GM03348 (cell line): ENCODE measurements at places on chromosomes 12 and 14.

GRCh38 chr12:63965936-63966605, 121.6 kb downstream of the SRGAP1 start:
- DNase-seq: peak; percentile 24

DNA sequence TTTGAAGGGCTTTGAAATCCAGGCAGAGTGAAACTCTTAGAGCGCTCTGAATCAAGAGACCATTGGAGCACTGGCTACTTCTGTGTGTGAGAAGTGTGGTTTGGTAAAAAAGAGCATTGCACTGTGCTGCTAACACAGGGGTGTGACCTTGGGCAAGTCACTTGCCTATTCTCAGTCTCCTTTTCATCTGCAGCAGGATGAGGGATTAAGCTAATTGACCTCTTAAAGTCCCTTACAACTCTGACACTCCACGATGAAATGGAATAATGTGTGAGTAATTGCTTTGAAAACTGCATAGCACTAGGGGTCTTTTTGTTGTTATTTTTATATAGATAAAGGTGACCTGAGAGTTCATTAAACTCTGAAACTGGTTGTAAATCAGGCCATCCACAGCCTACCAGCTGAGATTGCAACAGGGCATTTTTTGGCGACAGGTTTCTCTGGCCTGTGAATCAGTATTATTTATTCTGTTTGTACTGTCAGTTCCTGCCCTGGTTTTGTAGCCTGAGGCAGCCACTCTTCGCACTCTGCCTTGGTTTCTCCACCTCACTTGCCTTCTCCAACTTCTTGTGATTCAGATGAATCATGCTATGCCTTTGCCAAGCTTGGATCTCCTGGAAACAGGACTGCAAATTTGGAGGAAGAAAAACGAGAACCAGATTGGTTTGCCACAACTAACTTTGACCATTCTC, 159.9 kb upstream of the PARP11 start:
- DNase-seq: peak; percentile 45

DNA sequence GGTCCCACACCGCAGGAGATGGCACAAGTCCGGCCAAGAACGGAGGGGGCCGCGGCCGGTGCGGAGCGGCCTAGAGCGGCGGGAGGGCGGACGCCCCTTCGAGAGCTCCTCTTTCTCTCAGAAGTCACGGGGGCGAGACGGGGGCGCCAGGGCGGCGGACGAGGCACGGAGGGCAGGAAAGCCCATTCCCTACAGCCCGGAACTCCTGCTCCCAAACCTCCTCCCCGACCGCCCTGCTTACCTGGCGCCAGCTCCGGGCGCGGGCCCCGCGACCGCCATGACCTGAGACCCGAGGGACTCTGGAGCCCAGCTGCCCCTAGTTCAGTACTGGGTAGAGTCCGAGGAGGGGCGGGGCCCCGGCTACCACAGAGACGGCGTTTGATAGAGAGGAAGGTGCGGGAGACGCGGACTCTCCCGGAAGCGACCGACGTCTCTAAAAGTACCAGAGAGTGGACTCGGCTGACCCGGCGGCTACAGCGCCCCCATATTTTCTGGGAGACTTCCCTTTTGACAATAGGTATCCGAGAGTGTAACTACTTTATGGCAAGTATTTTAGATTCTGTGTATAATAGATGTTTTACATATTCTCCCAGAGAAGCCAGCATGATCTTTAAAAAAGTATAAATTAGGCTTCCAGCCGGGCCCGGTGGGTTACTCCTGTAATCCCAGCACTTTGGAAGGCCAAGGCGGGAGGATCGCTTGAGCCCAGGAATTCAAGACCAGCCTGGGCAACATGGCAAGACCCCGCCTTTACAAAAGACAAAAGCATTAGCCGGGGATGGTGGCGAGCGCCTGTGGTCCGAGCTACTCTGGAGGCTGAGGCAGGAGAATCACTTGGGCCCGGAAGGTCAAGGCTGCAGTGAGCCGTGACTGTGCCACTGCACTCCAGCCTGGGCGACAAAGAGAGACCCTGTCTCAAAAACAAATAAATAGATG, at the start of gene ABCD4:
ABCD4 (minus strand) TSS at position 301 of the 936 bp plus-strand sequence; CDS start at position 279, 22 bp downstream.
- DNase-seq: peak; percentile 95

DNA sequence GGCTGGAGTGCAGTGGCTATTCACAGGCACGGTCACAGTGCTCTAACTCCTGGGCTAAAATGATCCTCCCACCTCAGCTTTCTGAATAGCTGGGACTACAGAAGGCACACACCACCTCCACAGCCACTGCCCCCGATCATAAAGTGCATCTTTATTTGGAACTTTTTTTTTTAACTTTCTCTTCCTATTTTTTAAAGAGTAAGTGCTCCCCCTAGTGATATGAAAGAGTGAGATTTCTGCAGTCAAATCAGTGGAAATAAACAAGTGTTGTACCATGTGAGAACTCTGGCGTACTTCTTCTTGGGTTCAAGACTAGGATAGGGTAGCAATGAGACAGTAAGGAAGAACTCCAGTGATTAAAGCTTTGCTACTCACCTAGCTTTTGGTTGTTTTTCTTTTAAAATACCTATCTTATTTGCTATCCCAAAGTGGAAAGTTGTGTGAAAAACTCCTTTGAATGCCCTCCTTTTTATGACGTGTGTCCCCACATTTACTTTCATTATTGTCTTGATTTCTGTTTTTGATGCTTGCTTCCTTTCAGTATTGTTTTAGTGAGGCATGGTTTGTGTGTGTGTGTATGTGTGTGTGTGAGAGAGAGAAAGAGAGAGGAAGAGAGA, 6.6 kb downstream of the PPP4R4 start:
- peak; percentile 44 for DNase-seq

- DNase-seq: no peak
Observed at GRCh38 chr14:55688566-55688965, 108.6 kb downstream of the KTN1 start.

GRCh38 chr12:111242184-111242583, 126.7 kb downstream of the PHETA1 start:
- DNase-seq: no peak

DNA sequence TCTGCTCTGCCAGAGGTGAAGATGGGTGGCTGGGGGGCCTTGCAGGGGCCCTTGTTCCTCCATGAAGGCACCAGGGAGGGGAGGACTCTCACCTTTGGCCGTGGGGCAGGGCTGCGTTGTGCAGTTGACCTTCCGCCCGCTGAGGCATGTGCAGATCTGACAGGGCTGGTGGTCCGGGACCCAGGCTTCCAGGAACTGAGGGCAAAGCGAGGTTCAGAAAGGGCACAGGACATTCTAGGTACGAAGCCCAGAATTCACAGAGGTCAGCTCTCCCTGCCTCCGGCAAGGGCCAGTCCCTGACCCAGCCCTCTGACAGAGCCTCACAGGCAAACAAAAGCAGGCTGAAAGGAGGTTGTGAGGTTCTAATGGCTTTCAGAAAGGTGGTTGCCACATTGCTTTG, 40.4 kb upstream of the ANO2 start:
- no peak for DNase-seq

- no peak for DNase-seq
Observed at GRCh38 chr12:67759829-67760228, 111.3 kb downstream of the DYRK2 start.

- no peak for DNase-seq
Observed at GRCh38 chr12:42987216-42987650, 397.7 kb upstream of the PRICKLE1 start.

DNA sequence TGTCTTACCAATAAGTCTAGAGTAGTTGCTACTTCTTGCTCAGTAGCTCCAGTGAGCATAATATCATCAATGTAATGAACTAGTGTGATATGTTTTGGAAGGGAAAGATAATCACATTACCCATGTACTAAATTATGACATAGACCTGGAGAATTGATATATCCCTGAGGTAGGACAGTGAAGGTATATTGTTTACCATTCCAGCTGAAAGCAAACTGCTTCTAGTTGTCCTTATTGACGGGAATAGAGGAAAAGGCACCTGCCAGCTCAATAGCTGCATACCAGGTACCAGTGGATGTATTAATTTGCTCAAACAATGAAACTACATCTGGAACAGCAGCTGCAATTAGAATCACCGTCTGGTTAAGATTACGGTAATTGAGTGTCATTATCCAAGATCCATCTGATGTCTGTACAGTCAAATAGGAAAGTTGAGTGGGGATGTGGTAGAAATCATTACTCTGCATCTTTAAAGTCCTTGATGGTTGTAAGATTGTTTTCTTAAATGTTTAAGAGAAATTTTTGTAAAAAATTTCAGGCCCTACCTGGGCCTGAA, 100.0 kb upstream of the ARHGAP5 start:
- no peak for DNase-seq

DNA sequence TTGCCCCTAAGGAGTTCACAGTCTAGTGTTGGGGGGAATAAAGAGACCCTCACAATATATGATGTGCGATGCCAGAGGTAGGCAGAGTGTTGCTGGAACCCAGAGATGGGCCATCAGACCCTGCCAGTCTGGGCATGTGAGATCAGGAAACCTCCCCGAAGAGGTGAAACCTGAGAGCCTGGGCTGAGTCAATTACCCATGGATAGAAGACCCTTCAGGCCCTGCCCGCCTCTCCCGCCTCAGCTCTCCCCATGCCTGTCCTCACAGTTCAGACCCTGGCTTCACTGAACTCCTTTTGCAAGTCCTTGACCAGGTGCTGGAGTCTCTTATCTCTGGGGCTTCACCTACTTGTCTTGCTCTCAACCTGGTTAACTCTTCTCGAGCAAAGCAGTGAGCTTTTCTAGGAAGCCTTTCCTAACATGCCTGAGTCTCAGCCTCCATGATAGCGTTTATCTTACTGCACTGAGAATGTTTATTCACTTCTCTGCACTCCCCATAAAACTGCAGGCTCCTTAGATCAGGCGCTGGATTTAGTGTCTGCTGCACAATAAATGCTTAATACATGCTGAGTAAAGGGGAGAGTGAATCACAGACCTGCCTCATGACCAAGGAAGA, 19.6 kb downstream of the ALDH1L2 start:
- DNase-seq: no peak

DNA sequence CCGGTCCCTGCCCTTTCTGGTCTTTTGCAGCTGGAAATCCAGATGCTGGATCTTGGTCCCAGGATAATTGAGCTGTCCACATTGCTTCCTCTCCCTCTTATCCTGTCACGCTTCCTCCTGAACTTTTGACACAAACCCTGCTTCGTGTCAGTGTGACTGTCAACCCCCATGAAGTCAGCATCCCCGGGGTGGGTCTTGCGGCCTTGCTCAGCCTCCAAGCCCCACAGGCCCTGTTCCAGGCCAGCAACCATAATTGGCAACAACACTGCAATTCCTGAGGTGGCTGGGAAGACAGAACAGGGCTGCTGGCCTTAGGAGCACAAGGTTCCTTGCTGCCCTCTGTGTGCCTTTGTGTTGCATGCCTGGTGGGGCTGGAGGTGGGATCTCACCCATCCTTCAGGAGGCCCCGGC, 74.9 kb downstream of the NTF3 start:
- DNase-seq: peak; percentile 50

GRCh38 chr12:19867970-19868369, 428.7 kb downstream of the AEBP2 start:
- DNase-seq: no peak

- no peak for DNase-seq
Observed at GRCh38 chr14:33123281-33123680, 184.6 kb downstream of the NPAS3 start.

DNA sequence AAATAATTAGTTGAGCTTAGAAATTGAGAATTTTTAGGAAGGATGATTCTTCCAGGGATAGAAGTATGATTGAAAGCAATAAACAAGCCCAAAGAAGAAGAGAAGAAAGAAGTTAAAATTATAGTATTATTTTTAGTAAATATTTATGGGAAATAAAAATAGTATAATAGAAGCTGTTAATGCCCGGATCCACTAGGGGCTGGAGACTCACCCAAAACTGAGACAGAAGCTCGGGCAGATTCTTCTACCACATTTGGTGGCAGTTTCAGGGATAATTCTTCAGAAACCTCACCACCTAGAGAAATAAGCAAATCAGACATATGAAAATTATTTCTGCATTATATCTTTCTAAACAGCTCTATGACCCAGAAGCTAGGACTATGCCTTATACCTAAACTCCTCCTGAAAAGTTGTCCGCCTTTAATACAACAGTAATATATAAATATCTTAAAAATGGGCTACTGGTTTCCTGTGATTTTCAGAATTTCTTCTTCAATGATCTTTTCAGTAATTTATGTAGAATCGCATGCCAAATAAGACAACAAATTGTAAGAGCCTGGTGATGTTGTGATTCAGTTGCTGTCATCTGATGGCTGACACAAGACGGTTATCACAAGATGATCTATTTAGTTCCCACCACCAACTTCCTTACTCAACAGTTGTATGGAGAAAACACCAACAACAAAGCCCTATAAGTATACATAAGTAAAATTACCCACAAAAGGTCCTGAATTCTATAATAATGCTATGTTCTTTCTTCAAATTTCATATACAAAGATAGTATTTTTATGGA, 35.6 kb downstream of the A2M start:
- DNase-seq: no peak

DNA sequence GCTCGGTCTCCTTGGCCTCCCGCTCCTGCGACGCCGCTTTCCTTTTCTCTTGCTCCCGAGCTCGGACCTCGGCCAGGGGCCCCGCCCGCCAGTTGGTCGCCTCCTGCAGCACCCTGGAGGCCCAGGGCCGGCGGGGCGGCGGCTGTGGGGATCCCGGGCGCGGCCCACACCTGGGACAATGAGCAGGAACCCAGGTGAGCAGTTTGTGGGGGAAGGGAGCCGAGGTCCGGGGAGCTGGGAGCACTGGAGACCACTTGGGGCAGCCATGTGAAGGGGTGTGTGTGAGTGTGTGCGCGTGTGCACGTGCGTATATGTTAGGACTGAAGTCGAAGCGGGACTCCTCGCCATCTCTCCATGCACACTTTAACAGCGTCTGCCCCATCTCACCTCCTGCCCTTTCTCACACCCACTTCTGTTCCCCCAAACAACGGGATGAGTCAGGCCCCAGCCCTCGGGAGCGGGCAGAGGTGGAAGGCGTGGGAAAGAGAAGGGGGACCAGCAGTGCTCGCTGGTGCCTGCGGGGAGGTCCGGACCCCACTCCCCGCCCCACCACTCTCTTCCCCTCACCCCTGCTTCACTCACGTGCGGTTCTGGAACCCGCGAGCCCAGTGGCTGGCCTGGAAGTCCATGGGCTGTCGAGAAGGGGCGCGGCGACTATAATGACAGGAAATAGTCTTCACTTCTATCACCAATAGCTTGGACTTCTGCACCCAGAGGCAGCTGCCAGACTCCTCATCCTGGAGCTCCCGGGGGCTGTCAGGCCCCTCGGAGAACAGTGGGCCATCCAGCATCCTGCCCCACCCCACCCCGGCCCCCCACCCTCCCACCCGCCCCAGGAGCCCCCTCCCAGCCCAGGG, 450 bp downstream of the DDN start:
- DNase-seq: no peak

DNA sequence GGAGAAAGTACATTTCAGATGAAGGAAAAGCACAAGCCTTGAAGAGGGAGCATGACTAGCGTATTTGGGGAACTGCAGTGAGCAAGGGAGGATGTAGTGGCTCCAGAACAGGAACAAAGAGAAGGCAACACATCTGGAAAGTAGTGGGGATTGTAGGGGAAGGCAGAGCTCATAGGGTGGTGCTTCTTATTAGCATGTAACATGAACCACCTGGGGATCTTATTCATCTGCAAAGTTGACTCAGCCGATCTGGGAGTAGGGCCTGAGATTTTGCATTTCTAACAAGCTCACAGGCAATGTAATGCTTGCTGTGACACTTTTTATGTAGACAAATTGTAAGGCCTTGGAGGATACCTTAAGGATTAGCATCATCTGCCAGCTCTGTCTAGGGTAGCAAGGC, 447.3 kb downstream of the NELL2 start:
- DNase-seq: no peak
